ENCODE measurements at places on chromosomes 6 and 20.
A peak's percentile ranks its signal among the peaks of the same experiment; 100 is the strongest.

GRCh38 chr6:109978174-109979032 lies at the start of gene GPR6:
TSS of gene GPR6 (plus strand) at chr6:109978311. CDS start at chr6:109979113, 802 bp downstream.
- DNase-seq: peak; percentile 52

GRCh38 chr6:13053006-13053461 lies 275.3 kb downstream of the TBC1D7 start:
- DNase-seq: no peak

GRCh38 chr20:59094576-59094975 lies 52.0 kb upstream of the PRELID3B start:
- DNase-seq: no peak

GRCh38 chr20:59214606-59215547 lies 51.3 kb downstream of the ZNF831 start:
- no peak for DNase-seq

DNA sequence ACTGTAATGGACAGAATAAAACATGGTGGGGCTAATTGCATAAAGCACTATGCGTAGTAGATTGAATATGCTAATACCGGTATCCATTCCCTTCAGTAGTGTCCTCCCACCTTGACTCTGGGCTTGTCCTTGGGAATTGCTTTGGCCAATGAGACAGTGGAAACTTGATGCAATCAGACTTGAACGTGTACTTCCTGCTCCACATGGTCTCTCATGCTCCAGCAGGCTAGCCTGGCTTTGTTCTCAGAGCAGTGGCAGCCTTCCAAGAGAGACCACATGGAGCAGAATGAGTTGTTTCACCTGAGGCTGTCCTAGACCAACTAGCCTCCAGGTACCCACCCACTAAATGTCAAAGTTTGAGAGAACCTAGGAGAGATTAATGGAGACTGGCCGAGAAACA lies 37.0 kb upstream of the BTBD3 start:
- no peak for DNase-seq

GRCh38 chr6:15417811-15418210 lies 171.9 kb downstream of the JARID2 start:
- no peak for DNase-seq

DNA sequence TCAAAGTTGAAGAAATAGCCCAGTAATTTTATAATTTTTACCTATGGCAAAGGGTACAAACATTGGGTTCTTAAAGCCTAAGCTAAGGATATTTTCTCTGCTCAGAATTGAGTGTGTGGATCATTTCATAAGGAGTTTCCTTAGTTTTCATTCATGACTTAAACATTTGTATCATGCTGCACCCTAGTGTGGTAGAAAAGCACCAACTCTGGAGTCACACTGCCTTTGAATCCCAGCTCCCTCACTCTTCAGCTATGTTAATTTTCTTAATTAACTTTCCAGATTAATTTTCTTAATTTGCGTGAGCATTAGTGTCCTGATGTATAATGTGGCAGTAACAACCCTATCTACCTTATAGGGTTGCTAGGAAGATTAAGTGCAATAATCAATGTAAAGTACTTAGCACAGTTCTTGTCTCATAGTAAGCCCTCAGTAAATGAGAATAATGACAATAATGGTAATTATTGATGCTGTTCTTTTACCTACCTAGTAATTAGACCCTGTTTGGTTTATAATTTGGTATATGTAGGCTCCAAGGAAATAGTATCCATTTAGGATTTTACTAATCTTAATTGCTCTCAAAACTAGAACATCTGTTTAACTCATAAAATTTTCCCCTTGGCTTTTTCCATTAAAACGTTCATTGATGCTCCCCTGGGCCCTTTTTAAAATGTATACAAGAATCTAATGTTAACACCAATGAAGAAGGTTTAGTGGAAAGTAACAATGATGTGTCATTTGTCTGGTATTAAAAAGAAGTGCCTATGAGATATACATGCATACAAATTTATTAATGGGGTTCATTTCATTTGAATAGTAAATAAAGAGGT lies 31.6 kb downstream of the DSE start:
- DNase-seq: no peak

GRCh38 chr6:105869835-105870440 lies 216.2 kb upstream of the PRDM1 start:
- peak; percentile 56 for DNase-seq

DNA sequence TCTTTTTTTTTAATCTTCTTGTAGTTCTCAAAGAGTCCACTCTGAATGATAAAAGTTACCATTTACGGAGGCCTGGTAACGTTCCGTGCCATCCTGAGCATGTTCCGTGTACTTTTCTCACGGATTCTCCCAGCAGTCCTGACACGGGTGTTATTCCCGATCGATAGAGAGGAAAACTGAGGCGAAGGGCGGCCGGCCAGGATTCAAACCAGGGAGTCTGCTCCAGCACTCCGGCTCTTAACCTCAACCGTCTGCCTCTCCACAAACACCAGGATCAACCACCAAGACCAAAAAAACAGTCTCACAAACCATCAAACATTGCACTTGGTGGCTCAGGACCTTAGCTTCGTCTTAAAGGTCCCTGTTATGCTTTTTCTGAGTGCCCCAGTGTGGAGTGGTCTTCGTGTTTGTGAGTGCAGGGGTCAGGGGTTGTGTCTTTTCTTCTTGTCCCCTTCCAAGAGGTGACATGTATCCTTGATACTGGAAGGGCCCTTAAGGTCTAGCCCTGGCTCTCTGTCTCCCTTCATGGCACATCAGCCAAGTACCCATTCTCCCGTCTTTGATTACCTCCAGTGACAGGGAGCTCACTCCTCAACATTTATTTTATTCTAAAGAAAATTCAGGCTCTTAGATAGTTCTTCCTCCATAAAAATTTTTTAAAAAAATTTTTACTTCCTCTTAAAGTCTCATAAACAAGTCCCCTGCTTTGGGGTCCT lies 35.1 kb downstream of the SRC start:
- DNase-seq: no peak

- DNase-seq: no peak
Observed at GRCh38 chr6:36318690-36319435, 17.8 kb downstream of the BNIP5 start.

DNA sequence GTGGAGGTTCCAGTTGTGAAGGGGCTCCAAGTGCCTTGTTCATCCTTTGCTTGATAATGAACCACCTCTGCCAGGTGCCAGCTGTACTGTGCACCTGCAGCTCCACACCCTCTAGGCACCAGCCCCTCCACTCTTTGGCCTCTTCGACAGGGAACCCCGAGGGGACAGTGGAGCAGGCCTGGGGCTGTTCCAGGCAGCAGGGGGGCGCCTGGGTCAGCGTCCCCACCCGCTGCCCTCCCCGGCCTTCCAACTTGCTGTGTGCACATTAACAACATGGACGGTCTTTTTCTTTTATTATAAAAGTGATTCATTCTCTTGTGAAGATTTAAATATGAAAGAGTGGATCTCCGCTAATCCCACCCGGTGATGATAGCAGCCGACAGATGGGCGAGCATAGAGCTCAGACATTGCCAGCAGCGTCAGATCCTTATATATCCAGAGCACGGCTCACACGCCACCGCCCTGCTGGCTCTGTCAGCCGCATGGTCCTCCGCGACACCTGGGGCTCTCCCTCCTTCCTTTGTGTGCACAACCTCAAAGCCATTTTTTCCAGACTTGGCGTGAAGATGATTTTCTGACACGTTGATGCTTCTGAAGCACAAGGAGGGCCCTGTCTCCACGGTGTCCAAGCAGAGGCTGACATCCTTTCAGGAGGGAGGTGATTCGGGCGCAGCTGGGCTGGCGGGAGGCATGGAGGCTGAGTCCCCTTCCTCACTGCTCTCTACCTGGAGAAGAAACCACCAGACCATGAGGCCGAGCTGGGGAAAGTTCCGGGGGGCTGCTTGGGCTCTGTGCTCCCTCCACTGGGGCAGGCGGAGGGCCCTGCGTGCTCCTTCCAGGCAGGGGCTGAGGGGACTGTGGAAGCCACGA lies 22.2 kb upstream of the MRGBP start:
- no peak for DNase-seq

- DNase-seq: no peak
Observed at GRCh38 chr20:37378785-37379598, 33.1 kb downstream of the SRC start.

- DNase-seq: no peak
Observed at GRCh38 chr6:152338335-152339125, 298.6 kb downstream of the SYNE1 start.

DNA sequence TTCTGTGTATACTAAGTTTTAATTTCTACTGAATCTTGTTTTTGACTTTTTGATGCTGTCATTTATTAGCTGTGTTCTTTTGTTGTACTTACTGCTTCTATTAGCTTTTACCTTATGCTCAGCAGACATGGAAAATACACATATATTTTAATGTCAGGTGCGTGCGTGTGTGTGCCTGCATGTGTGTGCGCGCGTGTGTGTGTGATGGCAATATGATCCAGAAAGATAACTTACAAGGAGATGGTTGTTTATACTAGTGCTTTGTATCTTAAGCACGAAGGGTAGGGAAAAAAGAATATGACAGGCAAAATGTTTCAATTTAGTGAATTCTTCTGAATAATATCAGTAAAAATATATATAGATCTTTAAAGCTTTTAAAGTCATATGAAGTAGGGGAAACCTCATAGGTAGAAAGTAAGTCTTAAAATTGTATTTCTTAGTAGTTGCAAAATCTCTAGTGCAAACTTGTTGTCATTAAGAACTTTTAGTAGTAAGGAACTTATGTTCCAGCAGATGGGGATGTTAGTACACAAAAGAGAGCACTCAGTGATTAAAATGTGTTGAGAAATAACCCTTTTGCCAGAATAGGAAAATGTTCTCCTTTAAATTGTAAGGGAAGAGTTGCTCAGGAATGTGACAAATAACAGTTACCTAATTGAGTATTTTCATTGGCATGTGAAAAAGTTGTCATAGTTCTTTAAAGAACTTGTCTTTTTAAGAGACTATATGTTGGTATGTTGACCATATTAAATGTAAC lies 13.2 kb downstream of the QKI start:
- DNase-seq: no peak

DNA sequence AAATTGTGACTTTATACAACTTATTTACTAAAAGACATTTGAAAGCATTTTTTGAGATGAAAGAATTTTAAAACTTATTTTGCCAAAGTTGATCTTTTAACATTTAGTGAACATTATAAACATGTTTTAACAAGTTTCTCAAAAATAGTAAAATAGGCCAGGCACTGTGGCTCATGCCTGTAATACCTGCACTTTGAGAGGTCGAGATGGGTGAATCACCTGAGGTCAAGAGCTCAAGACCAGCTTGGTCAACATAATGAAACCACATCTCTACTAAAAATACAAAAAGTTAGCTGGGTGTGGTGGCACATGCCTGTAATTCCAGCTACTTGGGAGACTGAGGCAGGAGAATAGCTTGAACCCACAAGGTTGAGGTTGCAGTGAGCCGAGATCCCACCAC lies 78.6 kb downstream of the CLVS2 start:
- DNase-seq: no peak

DNA sequence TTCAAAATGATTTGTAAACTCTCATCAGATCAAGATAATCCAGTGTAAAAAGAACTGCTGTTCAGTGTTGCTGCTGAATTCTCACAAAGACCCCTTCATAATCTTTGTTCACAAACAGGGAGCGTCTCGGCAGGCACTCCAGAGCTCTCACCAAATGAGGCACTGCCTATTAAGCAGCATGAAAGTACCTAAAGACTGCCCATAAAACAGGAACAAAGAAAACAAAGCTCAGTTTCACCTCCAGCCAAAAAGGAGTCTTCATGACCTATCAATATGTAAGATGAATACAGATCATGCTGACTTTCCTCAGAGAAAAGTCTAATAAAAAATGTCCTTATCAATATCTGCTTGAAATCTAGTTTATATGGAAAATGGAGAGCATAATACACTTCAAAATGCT lies 41.8 kb downstream of the GPR63 start:
- no peak for DNase-seq

- DNase-seq: no peak
Observed at GRCh38 chr6:108254433-108255410, 6.1 kb downstream of the SNX3 start.

DNA sequence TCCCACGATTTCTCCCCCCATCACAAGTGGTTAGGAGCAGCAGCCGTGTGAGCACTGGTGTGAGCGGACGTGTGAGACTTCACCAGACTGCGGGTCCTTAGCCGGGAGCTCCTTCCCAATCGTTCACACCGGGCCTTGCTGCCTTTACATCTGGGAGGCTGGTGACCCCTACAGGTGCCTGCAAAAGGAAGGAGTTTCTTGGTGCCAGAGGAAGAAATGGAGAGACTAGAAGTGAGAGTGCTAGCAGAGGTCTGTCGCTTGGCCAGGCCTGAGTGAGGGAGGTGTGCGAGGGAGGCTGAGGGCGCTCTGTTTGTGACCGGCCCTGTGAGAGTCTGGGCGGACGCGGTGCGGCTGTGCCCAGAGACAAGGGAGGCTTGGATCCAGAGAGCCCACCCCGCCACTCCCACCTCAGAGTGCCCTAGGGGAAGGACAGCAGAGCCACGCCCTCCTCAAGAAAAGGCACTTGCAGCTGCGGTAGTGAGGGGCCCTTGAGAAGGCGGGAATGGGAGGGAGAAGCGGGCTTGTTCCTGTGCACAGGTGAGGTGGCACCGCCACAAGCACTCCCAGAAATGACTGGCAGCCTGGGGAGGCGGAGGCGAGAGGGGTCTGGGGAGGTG lies 10.0 kb upstream of the ARMC2 start:
- peak; percentile 78 for DNase-seq

- no peak for DNase-seq
Observed at GRCh38 chr6:14796974-14797762, 448.7 kb upstream of the JARID2 start.

DNA sequence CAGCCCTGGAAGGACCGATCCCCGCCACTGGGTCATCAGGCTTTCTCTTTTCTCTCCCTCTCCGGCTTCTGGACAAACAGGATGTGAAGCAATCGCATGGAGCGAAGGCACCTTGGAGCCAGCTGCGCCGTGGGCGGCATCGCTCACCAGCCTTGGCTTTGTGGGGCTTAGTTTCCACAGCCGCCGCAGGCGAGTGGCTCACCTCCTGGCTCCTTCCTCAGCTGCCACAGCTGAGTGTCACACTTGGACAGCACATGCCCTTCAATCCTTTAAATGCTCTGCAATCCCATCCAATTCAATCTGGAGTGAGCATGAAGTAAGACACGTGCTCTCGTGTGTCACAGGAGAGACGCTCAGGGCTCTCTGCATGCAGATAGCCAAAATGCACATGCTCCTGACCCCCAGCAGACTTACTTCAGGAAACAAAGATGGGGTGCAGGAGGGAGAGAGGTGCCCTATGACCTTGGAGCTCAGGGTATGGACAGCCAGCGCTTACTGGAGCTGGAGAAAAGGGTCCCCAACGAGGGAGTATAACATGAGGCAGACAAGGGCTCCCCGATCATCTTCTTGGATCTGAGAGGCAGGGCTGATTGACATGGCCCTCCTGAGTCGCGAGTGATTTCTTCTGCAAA lies 70.9 kb downstream of the BMP7 start:
- DNase-seq: no peak

- DNase-seq: no peak
Observed at GRCh38 chr6:11008821-11009220, 35.3 kb downstream of the ELOVL2 start.

DNA sequence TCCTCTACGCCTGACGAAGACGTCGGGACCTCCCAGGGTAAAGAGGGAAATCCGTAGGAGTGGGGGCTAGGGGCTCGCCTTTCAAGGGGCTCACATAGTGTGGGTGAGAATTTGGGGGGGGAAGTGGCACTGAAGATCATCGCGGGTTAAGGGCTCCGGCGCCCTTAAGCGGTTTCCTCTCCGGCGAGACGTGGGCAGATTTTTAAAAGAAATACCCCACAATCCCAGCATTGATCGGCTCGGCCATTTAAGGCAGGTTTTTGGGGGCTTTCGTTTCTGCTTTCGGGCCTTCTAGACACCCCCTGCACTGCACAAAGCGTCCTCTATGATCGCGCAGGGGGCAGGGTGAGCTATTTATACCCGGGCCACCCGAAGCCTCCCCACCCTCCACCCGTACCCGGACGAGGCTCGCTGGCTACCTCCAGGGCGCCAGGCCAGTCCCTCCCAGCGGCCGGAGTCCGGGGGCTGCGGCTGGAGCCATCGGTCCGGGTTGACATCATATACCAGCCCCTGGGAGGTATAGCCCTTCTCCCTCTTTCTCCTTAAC lies 1.2 kb downstream of the NKX2-2 start:
- no peak for DNase-seq

Data from iPS DF 19.7 (cell line).